T-helper 1 cell (primary cell): ENCODE measurements at places on chromosomes 5 and 9.

- DNase-seq: no peak
Observed at GRCh38 chr5:78005021-78005785, 229.1 kb upstream of the TBCA start.

DNA sequence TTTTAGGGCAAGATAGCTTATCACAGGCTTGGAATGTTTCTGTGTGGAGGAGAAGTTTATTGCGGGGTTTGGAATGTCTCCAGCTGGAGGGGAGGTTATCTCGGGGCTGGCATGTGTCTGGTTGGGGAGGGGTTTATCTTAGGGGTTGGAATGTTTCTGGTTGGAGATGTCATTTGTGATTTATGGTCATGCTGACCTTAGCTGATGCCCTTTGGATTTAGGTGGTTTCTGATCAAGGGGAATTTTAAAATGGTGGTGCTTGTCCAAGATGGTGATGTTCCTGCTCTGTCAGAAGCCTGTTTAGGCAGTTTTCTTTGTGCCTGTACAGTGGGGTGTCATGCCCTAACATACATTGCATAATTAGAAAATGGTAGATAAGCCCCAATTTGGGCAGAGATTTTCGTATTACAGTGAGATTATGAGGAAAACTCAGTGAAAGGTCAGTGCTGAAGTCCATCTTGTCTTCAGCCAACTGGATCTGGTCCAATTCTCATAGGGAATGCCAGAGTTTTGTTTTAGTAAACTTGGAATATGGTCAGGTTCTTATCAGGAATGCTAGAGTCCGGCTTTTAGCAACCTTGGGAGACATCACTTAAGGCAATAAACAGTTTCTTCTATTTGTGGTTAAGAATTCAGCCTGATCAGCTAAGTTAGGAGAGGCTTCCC lies 14.3 kb downstream of the CDK20 start:
- DNase-seq: no peak

DNA sequence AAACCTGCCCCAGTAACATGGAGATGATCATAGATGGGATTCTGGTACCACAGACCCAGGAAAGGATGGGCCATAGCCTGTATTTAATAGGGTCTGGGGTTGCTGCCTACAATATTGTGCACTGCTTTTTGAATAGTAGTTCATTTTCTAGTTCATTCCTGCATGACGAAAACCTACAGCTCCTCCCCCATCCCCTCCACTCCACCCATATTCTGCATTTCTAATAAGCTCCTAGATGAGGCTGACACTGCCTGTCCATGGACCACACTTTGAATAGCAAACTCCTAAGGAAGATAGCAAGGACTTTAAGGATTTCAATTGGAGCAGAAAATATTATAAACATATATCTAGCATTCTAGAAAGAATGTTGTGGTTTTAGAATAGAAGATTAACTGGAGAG lies 75.5 kb downstream of the ISOC1 start:
- DNase-seq: no peak

DNA sequence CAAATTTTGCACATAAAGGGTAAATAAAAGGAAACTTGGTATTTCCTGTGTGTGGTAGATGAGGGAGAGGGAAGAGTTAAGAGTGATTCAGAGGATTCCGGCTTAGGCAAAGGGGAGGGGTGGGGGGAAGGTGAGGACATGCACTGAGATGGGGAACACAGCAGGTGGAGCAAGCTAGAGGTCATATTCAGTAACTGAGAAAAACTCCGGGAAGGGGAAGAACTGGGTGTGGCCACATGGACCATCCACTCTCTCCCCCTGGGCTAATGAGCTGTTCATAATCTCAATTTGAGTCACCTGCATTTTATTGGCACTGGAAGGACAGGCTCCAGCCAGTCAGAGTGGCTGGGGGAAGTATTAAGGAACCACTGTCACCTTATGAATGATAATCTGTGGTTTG lies 45.1 kb upstream of the UGCG start:
- DNase-seq: no peak

DNA sequence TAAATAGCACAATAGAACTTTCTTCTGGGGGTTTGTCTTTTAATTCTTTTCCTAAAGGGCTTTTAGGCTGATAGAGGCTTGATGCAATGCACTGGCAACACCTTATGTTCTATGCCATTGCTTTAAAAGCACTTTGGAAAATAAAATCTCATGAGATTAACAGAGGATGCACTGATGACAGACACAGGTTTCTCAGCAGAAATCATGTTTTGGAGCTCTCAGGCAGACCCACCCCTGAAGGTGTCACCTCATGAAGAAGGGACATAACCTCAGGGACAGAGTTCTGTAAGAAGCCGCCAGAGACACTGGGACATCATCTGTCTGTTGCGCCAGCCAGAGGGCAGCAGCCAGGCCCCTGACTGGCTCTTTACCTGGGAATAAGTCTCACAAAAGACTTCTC lies 27.7 kb downstream of the SLC22A5 start:
- no peak for DNase-seq

DNA sequence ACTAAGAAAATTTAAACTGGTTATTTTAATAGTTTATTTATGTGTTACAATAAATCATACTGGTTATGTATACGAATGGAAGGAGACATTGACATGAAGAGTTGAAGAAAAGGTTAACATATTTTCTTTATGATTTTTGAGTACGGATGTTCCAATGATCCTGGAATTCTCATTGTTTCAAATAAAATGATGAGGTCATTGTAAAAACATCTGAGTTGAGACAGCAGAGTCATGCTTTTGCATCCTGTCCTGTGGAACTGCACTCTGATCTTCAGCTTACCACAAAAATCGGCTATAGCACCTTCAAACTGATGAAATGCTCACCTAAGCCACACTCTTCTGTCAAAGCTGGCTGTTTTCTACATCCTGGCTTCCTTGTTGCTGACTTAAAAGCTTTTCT lies 67.8 kb downstream of the PTCD2 start:
- DNase-seq: no peak

GRCh38 chr5:113808956-113809355 lies 295.5 kb downstream of the YTHDC2 start:
- no peak for DNase-seq

DNA sequence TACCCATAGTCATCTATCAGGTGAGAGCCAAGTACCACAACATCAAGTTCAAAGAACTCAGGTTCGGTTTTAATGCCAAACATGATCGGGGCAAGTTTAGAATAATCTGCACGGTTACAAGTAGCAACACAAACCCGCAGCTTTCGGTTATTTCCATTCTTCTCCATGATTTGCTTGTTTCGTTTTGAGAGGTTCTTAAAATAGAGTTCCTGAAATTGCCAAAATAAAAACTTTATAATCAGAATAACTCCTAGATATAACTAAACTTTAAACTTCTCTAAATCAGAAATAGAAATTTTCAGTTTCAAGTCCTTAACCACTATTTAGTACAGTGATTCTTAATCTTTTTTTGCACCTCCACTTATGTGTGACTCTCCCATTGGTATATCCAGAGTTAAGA lies 9.1 kb downstream of the GNE start:
- DNase-seq: no peak

DNA sequence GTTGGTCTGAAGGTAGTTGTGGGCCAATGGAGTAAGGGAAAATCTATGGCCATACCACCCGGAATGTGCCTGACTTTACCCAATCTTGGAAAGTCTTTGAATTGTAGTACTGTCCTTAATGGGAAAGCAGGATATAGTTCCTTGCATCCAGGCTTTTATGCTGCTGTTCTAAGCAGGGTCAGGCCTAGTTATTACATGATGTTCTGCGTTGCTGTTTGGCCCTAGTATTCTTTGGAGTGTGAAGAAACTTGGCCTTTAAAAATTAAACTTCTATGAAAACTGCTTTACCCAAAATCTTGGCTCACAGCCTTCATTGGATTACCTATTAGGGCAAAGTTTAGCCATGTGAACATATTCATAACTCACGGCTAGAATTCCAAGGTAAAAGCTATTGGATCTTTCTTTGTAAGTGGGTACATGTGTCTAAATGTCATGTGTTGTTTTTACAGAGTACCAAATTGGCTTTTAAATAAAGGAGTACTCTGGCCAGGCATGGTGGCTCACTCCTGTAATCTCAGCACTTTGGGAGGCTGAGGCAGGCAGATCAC lies 211.1 kb downstream of the DTWD2 start:
- no peak for DNase-seq

GRCh38 chr9:132151118-132151517 lies 10.7 kb upstream of the NTNG2 start:
- no peak for DNase-seq

DNA sequence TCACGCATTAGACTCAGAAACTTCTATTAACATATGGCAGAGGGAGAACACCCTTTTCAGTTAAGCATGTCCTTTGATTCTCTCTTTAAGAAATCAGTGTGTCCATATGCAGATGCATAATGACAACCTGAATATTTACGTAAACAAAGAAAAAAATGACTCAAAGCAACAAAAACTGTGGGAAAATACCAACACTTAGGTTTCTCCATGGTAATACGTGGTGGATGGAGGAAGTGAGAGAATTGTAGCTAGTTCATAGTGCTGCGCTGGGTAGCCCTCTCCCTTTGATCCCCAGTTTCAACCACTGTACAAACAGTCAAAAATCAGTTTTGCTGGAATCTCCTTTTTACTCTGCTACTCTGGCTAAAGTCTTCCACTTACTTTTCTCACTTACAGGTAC lies 2.0 kb upstream of the MAP3K1 start:
- DNase-seq: no peak

GRCh38 chr5:59745415-59745863 lies 148.1 kb downstream of the PDE4D start:
- DNase-seq: no peak

DNA sequence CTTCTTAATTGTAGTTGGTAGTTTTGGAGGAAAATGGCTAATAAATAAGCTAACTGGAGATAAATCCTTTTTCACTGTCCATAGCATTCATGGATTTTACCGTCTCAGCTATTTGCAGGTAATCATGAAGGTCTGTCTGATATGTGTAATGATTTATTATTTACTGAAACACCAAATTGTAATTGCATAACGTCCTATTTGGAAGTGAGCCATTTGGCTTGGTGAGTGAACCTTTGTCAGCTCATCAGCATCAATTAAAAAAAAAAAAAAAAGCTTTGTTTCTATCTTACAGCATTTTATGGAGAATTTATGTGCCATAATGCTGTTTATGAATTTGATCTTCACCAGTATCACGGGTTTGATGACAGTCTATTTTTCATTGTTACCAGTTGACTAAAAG lies 20.2 kb downstream of the RECK start:
- DNase-seq: no peak

GRCh38 chr5:153357493-153358112 lies 132.9 kb upstream of the GRIA1 start:
- DNase-seq: no peak

DNA sequence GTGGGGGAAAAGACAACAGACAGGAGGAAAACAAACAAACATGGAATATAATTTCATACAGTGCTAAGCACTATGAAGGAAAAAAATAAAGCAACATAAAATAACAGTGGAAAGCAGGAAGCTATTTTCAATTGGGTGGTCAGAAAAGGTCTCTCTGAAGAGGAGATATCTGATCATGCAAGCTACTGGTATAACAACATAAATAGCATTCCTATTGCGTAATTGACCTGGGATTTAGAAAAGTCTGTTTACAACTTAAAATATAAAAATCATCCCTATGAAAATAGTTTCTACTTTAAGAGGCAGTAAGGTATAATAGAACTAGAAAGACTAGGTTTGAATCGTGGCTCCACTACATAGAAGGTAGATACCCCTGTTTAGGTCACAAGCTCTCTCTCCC lies 61.4 kb downstream of the FBXW11 start:
- no peak for DNase-seq

DNA sequence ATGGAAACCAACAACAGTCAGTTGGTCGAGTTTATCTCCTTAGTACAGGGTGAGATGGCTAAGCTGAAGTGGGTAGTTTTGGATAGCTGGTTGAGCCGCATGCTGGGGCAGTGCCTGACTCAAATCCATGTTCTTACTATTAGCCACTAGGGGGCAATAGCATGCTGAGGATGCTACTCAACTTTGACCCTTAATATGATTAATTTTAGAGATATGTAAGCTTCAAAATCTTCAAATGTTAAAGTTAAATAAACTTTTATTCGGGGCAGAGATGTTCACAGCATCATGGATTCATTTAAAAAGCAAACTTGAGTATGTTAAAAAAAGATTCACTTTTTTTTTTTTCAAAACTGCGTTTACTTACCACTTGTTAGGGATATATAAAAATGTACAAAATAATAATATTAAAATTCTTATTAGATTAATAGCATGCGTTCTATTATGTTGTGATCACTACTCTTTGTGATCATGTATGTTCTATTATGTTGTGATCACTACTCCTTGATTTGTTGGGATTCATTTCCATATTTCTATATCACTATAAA lies 57.0 kb downstream of the C9orf153 start:
- no peak for DNase-seq

GRCh38 chr9:3699883-3700282 lies 174.1 kb upstream of the RFX3 start:
- DNase-seq: no peak
